Activated CD4-positive, alpha-beta T cell treated with anti-CD3 and anti-CD28 coated beads for 4 hours (primary cell): ENCODE measurements at places on chromosomes 13 and 19.

DNA sequence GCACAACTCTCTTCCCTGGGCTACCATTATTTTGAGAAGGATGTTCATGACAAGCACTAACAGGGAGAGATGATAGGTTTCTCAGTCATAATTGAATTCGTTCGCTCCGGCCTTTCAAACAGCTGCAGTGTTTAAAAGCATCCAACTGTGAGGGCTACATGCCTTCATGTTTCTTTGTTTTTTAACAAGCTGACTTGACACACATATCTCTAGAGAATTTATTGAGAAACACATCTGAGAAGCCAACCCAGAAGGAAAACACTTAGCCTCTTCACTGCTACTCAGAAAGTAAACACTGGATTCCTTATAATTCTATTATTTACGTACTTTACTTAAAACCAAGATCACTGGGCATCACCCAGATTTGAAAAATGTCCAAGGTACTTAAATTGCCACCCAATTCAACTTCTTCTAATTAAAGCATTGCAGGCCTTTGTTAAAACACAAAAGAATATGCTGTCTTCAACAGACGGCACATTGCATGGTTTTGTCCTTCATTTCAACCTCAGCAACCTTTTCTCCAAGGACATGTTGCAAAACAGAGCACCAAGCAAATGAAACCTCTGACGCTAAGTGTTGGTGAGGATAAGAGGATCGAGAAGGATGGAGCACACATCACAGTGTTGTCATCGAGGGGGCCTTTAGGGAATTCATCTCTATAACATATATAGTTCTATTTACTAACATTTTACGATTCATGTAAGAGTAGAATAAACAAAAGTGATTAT, 75.8 kb downstream of the TBC1D4 start:
- no peak for DNase-seq

DNA sequence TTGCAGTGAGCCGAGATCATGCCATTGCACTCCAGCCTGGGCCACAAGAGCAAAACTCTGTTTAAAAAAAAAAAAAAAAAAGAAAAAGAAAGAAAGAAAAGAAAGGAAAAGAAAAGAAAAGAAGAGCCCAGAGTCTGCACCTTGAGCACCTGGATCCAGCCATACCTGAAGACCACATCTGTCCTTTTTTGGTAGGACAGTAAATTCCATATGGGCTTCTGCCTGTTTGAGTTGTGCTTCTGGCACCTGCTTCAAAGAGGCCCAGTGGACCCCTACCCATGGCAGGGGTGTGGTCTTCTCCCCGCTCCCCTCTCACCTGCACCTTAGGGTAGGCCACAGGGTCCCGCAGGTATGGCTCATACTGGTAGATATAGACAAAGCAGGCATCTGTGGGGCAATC, 5.8 kb downstream of the TM6SF2 start:
- no peak for DNase-seq

DNA sequence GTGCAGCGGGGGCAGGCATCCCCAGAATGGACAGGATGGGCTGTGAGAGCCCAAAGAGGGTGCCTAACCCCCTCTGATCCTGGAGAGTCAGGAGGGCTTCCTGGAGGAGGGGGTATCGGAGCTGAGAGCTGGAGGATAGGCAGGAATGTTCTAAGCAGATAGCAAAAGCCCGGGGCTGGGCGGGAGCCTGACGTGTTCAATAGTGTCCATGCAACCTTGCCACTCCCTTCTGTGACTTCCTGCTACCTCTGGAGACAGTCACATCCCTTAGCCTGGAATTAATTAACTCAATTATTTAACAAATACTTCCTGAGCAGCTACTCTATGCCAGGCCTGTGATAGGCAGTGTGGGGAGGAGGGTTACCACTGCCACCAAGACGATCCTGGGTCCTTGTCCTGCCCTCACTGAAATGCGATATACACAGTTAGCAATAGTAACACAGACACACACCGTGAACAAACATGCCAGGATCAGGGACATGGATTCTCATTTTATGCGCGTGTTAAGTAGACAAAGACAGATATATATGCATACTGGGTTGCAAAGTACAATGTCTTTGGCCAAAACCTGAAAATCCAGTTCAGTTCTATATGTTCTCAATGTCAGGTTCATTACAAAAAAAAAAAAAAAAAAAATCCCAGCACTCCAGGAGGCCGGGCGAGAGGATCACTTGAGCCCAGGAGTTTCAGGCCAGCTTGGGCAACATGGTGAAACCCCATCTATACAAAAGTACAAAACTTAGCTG, 10.7 kb downstream of the AP2S1 start:
- DNase-seq: no peak

GRCh38 chr13:41267106-41267505, 3.7 kb upstream of the MTRF1 start:
- no peak for DNase-seq

DNA sequence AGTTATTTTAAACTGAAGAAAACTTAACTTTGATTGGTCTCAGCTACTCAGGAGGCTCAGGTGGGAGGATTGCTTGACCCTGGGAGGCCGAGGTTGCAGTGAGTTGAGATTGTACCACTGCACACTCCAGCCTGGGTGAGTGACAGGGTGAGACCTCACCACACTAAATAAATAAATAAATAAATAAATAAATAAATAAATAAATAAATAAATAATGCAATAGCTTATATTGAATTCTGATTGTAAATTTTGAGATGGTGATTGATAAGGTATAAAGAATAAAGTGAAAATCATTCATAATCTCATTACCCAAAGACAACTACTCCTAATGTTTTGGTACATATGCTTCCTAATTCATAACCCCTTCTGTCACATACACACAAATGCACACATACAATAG, 58.1 kb downstream of the TUBA3C start:
- DNase-seq: no peak

GRCh38 chr13:50829226-50829625, 14.3 kb downstream of the DLEU7 start:
- DNase-seq: no peak

DNA sequence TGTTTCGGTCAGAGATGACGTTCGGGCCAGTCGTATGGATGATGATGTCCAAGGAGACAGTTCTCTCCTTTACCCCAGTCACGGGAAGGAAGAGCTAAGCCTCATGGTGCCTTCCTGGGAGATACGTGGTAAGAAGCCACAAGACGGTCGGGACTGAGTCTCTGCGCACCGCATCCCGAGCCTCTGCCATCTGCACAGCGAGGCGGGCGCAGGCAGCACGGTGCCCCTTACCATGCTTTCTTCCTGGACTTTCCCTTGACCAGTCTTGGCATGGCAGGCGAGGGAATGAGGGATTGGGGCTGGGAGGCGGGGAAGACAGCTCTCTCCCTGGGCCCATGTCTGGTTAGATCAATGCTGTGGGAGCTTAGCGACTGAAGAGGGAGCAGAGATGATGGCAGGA, 10.1 kb upstream of the LAIR2 start:
- DNase-seq: no peak

DNA sequence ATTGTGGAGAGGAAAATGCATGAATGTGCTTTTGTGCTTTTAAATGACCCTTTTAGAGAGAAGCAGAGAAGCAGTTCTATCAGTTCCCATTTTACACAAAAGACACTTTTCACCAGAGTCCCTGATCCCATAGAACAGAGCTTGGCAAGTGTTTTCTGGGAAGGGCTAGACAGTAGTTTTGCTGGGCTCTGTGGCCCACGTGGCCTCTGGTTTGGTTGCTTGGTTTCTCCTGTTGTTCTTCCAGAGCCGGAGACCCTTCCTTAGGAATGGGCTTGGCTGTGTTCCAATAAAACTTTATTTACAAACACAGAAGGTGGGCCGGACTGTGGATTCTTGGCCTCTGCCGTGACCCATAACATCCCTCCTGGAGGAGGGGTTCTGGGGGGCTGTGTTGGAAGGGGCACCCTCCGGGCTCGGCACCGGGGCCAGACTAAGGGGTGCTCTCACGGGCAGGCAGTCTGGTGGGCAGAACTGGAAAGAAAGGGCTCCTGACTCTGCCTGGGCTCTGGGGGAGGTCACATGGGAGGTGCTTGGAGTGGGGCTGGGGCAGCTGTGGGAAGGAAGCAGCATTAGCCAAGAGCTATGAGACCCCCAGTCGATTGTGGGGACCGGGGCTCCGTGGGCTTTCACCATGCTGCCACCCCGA, 3.2 kb downstream of the SPPL2B start:
- DNase-seq: no peak

- no peak for DNase-seq
Measured at GRCh38 chr13:112562786-112563383, 25.1 kb downstream of the TUBGCP3 start.

- DNase-seq: no peak
Measured at GRCh38 chr19:15249528-15249874, 17.3 kb upstream of the EPHX3 start.

GRCh38 chr19:5141129-5141849, 172.4 kb downstream of the KDM4B start:
- no peak for DNase-seq

DNA sequence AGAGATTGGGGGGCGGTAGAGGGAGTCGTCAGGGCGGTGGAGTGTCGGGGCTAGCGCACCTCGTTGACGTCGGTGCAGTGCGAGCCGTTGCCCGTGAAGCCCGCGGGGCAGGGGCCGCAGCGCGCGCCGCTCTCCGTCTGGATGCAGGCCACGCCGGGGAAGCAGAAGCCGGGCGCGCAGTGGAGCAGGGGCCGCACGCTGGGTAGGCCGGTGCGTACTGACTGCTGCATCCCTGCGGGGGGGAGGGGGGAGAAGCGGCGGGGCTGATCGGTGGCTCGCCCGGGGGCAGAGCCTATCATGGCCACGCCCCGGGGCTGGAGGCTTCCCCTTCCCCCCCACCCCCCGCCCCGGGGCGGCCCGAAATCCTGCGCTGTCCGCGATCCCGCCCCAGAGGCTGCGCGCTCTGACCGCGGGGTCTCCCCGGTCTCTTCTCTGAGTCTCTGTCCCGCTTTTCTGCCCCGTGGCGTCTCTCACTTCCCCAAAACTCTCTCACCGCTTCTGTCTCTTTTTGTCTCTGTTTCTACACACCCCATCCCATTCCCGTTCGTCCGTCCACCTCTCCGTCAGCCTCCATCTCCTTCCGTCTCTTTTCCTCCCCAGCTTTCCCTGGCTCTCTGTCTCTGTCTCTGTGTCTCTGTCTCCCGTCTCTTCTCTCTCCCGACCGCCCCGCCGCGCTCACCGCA, 1.1 kb downstream of the COMP start:
- peak; percentile 22 for DNase-seq

DNA sequence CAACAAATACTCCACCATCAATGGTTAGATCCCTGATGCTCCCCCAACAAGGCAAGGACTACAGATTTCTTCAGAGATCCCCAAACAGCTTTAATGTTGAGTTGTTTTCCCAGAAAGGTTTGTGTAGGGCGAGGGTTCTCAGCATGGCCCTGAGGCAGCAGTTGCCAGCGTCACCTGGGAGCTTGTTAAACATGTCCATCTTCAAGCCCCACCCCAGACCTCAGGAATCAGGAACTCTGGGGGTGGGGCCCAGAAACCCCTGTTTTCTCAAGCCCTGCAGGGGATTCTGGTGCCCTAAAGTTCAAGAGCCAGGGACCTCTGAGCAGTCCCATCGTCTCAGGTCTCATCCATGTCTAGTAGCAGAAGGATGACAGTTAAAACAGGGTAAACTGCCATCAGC, 9.6 kb downstream of the EFNB2 start:
- no peak for DNase-seq

DNA sequence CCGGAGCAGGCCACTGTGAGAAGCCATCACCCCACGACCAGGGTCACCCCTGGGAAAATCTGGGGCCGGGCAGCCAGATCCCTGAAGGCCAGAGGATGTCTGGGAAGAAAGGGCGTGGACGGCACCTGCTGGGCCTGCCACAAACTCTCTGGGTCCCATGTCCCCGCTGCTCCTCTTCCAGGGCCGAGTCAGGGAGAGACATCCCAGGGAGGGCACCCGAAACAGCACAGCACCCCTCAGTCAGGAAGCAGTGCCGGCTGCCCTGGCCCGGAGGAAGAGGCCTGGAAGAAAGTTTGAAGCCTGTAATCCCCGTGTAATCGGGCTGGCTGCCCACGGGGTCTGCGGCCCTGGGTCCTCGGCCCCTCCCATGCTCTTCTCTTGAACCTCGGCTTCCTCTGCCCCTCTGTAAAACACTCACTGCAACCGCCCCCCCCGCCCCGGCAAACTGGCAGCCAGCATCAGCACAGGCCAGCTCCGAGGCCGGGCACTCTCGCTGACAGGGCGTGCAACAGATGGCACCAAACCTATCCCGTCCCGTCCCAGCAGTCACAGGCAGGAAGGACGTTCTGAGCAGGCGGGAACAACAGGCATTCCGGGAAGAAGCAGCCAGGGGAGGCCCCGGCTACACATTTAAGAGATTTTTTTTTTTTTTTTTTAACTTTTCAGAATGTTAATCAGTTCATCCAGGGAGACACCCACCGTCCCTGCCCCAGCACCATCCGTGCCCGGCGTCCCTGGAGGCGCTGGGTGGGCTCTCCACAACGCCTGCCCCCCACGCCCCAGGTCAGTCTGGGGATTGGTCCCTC, 1.5 kb downstream of the SBNO2 start:
- no peak for DNase-seq

- DNase-seq: no peak
Measured at GRCh38 chr13:29958476-29958875, 108.1 kb upstream of the UBL3 start.

DNA sequence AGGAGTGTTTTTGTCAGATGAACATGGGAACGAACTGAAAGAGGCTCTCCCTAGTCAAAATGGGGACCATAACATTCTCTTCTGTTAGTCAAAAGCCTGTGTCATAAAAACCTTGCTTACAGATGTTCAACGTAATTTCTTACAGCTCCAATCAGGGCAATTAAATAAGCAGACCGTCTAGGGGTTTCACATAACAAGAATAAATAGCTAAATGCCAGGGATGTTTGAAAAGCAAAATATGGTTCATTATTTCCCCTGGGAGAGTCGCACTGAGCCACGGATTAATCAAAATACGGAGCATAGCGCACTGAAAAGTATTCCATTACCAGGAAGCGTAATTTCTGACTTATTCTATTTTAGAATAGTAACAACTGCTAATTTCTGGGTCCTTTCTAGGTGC, 63.7 kb upstream of the MRI1 start:
- DNase-seq: no peak

DNA sequence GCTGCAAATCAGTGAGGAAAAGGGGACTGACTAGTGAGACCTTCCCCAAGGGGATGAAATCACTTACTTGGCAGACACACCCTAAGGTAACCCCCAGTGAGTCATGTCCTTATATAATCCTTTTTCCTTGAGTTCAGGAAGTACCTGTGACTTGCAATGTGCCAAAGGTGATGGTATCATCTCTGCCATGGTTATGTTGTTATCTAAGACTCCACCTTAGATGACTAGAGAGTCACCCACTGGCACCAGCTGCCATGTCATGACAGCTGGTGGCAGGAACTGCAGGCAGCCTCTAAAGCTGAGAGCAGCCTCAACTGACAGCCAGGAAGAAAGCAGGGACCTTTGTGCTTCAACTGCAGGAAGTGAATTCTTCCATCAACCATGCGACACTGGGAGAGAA, 12.5 kb downstream of the PBX4 start:
- DNase-seq: peak; percentile 69
